ENCODE measurements at places on chromosomes 3 and 15. TPM values are rescaled to one million over a fixed set of nuclear protein-coding genes. Genes with fewer than 3 reads are reported as not detected.

Gene TMCO5A
- not detected for total RNA-seq

Gene CELSR3
- total RNA-seq, result 1.9 TPM

Gene OR4F15
- total RNA-seq, result 0.26 TPM

Gene FBXW12
- not detected for total RNA-seq

Gene TMEM40
- total RNA-seq, result not detected

Gene IGF1R
- 61.9 TPM for total RNA-seq

Gene DLEC1
- total RNA-seq, result not detected

Gene NUP210
- 3.4 TPM for total RNA-seq

Gene BCL2A1
- total RNA-seq, result not detected

Measured in HFFc6 (cell line).